ENCODE measurements at places on chromosomes 2 and 18.

GRCh38 chr2:134412639-134412999 is 158.7 kb downstream of the MGAT5 start:
- no peak for DNase-seq

- no peak for DNase-seq
These were observed 416.1 kb downstream of the LPIN1 start for GRCh38 chr2:12162269-12163247.

GRCh38 chr18:41996020-41996419 is 41.0 kb downstream of the PIK3C3 start:
- DNase-seq: no peak

GRCh38 chr2:195672674-195673073 is 15.6 kb downstream of the SLC39A10 start:
- no peak for DNase-seq

GRCh38 chr2:127226520-127227263 is 6.6 kb upstream of the CYP27C1 start:
- DNase-seq: no peak

DNA sequence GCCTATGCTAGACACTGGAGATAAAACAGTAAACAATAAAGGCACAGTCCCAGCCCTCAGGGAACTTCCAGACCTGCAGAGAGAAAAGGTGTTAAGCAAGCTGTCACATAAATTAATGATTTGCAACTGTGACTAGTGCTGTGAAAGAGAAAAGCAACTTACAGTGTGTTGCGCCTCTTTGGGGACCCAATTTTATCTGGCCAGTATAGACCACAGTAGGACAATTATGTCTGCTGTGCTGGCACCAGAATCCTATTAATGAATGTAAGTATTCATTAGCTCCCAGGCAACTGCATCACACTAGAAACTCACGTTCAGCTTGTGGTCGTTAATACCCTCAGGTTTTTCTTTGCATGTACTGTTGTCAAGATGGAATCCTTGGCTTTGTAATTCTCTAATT is 55.3 kb upstream of the CHST9 start:
- no peak for DNase-seq

DNA sequence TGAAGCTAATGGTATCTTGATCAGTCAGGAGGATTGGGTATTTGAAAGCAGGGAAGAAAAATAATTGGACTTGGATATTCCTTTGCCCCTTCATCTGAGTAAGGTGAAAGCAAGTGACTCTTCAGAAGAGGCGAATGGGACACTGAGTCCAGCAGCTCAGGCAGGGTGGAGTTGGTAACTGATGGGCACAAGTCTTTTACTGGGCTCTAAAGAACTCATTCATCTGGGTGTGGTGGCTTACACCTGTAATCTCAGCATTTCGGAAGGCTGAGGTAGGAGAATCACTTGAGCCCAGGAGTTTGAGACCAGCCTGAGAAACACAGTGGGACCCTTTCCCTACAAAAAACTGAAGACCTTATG is 11.2 kb downstream of the CFLAR start:
- no peak for DNase-seq

- DNase-seq: no peak
These were observed 4.4 kb upstream of the SPRED2 start for GRCh38 chr2:65436824-65437221.
